RPMI7951 (cell line): ENCODE measurements at places on chromosomes 1 and 21. TPM values are rescaled to one million over a fixed set of nuclear protein-coding genes. Genes with fewer than 3 reads are reported as not detected.

DNA sequence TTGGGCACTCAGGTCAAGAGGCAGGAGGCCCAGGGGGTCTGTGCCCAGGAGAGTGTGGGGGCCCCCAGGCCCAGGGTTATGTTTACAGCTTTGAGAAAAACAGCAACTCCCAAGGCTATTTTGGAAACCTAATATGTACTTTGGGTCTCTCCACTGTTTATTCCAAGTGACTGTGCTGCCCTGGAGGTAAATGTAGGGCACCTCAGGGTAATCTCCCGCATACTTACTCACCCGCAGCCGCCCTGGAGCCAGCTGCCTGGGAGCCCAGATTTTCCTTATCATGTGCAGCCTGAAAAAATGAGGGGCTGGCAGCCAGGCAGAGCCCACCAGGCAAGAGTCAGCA, 20.0 kb downstream of the IFFO2 start:
- DNase-seq: no peak

GRCh38 chr1:41440321-41441085, 44.0 kb downstream of the EDN2 start:
- DNase-seq: peak; percentile 37

Gene PLPPR5
- 0.20 and 0.24 TPM in 2 replicates for total RNA-seq

DNA sequence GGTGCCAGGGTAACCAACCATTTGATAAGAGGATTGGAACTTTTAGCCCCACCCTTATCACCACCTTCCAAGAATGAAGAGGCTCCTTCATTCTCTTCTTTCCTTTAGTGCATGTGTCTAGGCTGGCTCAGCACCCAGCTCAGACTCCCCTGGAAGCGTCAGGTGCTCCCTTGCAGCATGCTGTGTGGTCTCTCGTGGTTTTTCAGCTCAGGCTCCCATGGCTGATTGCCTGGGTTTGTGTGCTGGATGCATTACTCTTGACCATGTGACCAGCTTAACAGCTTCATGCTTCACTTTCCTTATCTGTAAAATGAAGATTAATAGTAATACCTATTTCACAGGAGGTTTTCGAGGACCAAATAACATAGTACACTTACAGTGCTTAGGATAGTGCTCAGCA, 198.4 kb downstream of the HHAT start:
- no peak for DNase-seq

Gene PLA2G2A
- total RNA-seq: not detected in 2 replicates

Gene S100A12
- not detected in 2 replicates for total RNA-seq

DNA sequence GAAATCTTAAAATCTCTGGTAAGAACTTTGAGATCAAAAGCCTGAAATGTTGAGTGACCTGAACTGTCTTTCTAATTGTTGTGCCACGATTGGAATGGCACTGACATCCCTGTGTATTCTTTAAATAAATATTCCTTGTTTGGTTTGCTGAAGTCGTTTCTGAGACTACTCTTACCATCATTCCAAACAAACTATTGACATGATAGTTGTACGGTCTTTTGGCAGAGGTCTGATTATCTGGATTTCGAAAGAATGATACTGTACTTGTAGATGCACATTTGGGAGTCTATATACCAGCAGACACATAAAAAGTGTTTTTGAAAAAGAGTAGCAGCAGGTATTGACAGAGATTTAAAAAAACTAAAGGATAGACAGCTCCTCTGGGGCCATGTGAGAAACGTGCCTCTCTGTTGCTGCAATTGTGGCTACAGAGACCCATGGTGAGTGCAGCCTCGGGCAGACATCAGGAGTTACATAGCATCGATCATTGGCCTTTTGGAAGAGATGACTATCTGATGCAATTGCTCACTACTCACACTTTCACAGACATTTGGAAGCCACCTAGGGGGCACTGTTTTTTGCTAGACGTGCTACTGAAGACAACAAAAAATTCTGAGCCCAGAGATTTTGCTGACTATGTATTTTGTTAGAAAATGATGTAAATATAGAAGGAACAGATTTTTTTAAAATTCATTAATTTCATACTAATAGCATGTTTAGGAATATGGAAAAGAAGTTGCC, 464.5 kb downstream of the KCNT2 start:
- DNase-seq: peak; percentile 10

Gene HIVEP3
- 4.1 and 5.4 TPM in 2 replicates for total RNA-seq

Gene RAB25
- total RNA-seq: not detected in 2 replicates

DNA sequence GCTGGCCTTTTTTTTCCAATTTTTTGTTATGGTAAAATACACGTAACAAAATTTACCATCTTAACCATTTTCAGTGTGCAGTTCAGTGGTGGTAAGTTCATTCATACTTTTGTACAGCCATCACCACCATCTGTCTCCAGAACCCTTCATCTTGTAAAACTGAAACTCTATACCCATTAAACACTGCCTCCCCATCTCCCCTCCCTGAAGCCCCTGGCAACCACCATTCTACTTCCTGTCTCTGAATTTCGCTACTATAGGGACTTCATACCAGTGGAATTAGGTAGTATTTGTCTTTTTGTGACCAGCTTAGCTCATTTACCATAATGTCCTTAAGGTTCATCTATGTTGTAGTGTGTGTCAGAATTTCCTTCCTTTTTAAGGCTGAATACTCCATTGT, 8.7 kb downstream of the PKNOX1 start:
- no peak for DNase-seq

- DNase-seq: no peak
Observed at GRCh38 chr1:1989102-1989542, 14.5 kb downstream of the CFAP74 start.

DNA sequence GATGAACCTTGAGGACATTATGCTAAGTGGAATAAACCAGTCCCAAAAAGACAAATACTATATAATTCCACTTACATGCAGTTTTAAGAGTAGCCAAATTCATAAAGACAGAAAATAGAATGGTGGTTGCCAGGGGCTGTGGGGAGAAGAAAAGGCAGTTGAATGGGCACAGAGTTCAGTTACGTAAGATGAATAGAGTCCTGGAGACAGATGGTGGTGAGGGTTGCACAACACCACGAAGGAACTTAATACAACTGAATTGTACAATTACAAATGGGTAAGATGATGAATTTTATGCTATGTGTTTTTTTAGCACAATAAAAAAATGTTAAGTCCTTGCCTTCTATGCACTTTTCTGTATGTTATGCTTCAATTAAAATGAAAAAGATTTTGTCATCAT, 66.6 kb downstream of the CD34 start:
- no peak for DNase-seq

- no peak for DNase-seq
Observed at GRCh38 chr1:151759241-151759640, 4.1 kb downstream of the MRPL9 start.

Gene C1orf167
- not detected in 2 replicates for total RNA-seq

Gene DENND4B
- 5.9 and 8.0 TPM in 2 replicates for total RNA-seq

GRCh38 chr1:58922302-58923089, 138.6 kb upstream of the JUN start:
- DNase-seq: peak; percentile 33

DNA sequence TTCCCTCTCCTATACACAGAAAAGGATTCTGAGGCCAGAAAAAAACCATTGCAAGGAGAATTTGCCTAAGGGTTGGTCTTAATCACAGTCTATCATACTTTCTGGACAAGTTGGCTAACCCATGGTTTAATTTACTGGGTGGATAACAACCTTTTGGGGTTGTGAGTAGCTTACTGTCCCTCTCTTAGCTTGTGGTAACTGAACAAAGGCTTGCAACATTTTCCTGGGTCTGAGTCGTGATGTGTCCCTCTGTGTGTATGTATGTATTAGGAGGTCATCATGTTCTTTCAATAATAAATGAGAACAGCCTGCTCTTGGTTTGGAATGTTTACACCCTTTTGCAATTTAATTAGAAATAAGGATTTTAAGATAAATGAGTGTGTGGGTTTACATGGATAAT, 36.7 kb downstream of the PAPPA2 start:
- DNase-seq: no peak

Gene TNFAIP8L2
- not detected in 2 replicates for total RNA-seq

Gene HSPA6
- total RNA-seq: 0.12 TPM in 1 of 2 replicates, not detected in the other

Gene TMOD4
- total RNA-seq: 0.36 TPM in 1 of 2 replicates, not detected in the other

Gene TXNIP
- 18.0 and 21.3 TPM in 2 replicates for total RNA-seq

DNA sequence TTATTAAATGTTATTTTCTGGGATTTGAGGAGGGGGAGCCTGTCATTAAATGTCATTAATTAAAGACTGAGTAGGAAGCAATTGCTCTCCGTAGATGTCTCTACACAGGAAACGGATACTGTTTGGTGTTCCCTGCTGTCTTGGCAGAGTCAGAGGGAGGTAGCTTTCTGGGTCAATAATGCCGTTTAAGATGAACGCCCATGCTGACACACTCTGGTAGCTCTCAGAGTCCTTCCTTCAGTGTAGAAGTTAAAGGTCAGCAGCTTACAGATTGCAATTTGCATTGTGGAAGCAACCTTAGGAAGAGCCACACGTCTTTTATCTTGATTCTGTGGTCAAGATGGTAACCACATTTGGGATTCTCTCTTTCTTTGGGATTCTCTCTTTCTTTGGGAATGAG, 257.5 kb downstream of the KIF26B start:
- no peak for DNase-seq

DNA sequence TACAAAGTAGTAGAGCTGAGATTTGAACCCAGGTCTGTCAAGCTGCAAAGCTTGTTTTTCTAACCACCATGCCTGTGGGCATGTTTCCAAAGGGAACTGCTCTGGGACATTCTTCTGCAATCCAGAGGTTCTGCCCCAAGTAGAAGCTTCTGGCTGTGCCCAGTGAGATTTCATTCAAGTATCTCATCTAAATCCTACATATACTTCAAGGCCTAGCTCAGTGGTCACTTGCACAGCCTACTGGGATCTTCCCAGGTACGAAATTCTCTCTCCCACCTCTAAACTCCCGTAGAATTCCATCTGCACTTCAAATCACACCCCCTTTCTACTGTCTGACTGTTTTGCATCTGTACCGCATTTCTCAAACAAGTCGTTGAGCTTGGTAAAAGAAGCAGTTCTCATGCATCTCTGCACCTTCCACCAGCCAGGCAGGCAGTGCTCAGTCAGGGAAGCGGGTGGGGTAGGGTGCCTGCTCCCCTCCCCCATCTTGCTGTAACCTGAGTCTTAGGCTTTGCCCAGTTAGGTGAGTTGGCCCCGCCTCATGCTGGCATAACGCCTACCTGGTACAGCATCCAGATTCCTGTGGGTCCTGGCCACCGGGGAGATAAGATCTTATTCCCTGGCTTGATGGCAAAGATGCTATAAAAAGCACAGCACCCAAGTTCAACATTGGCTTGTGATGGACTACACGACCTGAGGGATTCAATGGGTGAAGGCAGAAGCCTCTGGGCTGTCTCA, 13.5 kb downstream of the SLC9A1 start:
- DNase-seq: peak; percentile 31

DNA sequence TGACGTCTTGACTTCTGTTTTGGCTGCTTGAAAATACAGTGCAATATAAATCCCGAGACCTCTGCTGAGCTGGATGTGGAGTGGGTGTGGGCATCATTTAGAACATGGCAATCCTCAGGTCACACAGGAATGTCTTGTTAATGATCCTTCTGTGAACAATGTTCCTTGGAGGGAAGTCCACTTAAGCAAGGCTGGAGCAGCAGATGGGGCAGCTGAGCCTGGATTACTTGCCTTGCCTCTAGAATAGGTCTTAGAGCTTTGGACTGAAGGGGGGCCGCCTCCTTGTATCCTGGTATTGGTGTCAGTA, 926 bp upstream of the SCMH1 start:
- DNase-seq: no peak

Gene CLDN19
- total RNA-seq: not detected in 2 replicates

GRCh38 chr1:7552402-7552801, 218.7 kb upstream of the VAMP3 start:
- peak; percentile 32 for DNase-seq

GRCh38 chr1:180542838-180543145, 16.0 kb upstream of the OVAAL start:
- no peak for DNase-seq

Gene SMIM1
- 3.4 TPM in 1 of 2 replicates, not detected in the other for total RNA-seq

DNA sequence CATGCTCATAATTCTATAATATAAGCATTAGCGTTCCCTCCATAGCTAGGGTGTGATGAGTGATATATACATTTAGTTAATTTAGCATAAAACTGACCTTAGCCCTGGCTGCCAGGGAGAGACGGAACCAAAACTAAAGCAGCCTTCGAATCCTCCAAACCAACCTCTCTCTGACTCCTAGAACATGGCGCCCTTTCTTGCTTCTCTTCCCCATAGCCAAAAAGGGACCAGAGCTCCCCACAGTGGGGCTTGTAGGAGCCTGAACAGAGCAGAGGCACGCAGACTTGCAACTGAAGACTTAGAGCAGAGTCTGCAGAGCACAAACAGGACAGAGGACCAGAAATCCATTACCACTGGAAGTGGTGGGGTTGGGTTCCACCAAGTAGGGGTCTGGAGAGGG, 17.7 kb downstream of the IRF2BP2 start:
- DNase-seq: no peak

DNA sequence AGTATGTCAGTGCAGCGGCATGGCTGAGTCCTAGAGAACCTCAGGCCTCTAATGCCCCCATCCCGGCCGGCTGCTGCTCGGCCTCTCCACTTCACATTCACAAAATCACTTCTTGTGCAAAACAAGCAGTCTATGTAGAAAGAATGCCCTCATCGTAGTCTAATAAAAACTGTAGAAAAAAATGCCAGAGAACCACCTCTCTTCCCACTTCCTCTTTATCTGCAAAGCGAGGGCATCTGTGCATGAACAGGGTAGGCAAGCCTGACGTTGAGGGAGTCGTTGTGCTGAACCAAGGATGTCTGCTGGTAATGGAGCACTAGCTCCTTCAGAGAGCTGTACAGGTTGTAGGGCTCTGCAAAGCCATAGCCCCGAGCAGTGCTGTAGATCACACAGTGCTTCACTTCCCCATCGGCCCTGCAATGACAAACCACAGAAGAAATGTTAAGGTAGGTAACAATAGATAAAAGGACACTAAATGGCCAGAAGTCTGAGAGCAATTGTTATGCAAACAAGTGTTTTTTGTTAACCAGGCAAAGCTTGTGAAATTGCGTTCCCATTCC, 88.9 kb downstream of the PIK3R3 start:
- DNase-seq: no peak

DNA sequence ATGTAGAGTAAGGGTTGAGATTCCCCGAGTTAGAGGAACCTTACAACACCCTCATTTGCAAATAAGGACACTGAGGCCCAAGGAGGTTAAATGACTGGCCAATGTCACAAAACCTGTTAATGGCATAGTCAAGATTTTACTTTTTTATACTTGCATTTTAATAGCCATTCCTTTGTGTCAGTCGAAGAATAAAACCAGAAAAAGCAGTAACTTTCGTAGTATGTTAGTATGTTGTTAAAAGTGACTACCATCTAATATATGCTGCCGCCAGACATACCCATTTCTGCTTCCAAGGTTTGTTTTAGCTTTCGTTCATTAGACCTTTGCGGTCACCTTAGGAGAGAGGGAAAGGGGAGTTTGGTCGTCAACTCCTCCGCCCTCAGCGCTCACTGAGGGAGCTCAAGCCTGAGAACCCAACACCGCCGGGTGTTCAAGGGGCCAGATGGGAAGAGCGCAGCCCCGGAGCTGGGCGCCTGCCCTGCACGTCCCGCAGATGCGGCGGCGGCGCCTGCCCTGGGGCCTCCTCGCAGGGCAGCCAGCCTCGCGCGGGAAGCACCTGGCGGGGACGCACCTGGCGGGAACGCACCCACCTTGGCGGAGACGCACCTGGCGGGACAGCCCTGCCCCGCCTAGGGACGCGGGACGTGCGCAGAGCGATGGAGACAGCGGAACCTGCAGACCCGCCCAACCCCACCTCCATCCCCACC, 466 bp downstream of the VPS26C start:
- peak; percentile 50 for DNase-seq

GRCh38 chr1:3471356-3472087, 17.1 kb downstream of the ARHGEF16 start:
- peak; percentile 37 for DNase-seq

GRCh38 chr1:196690582-196690981, 38.7 kb downstream of the CFH start:
- DNase-seq: peak; percentile 37
